ENCODE measurements at places on chromosomes 2 and 18. TPM values are rescaled to one million over a fixed set of nuclear protein-coding genes. Genes with fewer than 3 reads are reported as not detected.

TACR1 gene
- total RNA-seq = 1.9 TPM

EFEMP1 gene
- total RNA-seq = 116 TPM

IL36A gene
- not detected for total RNA-seq

TMEM37 gene
- total RNA-seq = 1.2 TPM

OXER1 gene
- total RNA-seq = 0.71 TPM

DYNAP gene
- not detected for total RNA-seq

ABCG8 gene
- total RNA-seq = 0.70 TPM

FN1 gene
- 61.1 TPM for total RNA-seq

SERPINB3 gene
- total RNA-seq = not detected

ZC3H15 gene
- total RNA-seq = 65.6 TPM

ACTR3 gene
- total RNA-seq = 140 TPM

LRRC30 gene
- not detected for total RNA-seq

SLC5A7 gene
- total RNA-seq = not detected

CKAP2L gene
- total RNA-seq = not detected

MPPE1 gene
- 48.6 TPM for total RNA-seq

SFTPB gene
- total RNA-seq = not detected

SIX3 gene
- total RNA-seq = 1.1 TPM

MYCN gene
- total RNA-seq = 8.0 TPM

SLC1A4 gene
- total RNA-seq = 66.0 TPM

EGR4 gene
- 9.1 TPM for total RNA-seq

SPEG gene
- total RNA-seq = 83.6 TPM

GAREM2 gene
- total RNA-seq = 34.3 TPM

ATP6V1C2 gene
- 1.4 TPM for total RNA-seq

ANKRD53 gene
- total RNA-seq = 0.29 TPM

Data from dorsolateral prefrontal cortex (tissue), 122 donors.